ENCODE measurements at places on chromosomes 4 and X.

DNA sequence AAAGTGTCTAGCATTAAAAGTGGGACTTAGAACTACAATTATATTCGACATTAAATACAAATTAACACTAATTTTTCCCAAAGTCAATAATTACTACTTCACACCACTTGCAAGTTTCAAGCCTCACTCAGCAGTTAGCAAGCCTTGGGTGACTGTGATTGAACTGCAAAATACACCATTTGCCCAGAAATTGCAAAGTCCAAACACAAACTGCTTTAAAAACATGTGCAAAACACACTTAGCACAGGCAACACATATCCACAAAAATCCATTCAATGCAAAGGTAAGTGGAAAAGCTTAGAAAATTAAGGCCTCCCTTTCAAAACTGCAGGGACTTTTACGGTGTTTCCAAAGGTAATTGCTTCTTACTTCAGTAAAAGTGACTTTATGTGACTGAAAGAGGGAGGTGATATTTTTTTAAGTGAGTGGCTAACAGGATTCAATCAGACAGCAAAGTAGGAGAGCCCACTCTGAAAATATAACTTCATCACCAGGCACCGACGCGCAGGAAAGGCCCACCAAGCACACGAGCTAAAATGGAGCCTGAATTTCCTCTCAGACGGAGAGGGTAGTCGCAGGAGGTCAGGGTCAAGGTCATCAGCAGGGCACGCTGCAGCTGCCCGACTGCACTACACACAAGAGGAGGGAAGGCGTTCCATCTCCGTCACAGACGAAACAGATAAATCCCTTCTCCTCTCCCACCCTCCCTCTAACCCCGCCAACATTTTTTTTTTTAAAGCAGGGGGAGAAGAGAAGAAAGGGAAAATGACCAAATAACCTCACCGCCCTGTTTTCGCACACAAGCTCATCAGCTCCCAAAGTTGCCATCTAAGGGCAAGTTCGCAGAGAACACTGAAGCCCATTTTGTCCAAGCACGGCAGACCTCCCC, 3.1 kb downstream of the ZNF827 start:
- peak; percentile 73 for DNase-seq

DNA sequence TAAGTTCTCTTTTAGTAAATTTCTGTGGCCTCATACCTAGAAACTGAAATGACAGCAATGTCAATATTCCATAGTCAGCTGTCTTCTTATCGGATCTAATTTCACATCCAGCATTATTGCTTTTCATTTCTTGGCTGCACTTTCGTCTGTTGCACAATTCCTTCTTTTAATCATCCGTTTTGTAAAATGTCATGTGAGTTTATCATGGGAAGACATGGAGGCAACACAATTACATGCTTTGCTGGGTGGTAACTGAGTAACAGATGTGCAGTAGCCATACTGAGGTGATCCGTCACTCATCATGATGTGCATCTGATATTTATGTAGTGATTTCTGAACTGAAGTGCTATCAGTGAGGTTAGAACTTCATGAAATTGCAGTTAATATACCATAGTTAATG, 68.3 kb upstream of the SLC7A11 start:
- DNase-seq = no peak

- DNase-seq = no peak
Observed at GRCh38 chr4:156896527-156896926, 75.1 kb downstream of the PDGFC start.

DNA sequence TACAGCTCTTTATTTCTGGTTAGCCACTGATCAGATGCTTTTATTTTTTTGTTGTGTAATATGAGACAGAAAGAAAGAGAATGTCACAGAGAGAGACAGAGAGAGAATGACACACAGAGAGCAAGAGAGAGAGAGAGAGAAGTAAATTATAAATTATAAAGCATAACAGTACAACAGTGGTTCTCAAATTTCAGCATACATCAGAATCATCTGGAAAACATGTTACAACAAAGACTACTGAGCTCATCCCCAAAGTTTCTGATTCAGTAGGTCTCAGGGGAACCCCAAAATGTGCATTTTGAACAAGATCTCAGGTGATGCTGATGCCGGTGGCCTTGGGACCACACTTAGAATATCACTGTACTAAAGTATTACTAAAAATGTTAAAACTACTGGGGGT, 245.8 kb upstream of the DIAPH2 start:
- DNase-seq = no peak

- DNase-seq = no peak
Observed at GRCh38 chr4:157013656-157014055, 42.1 kb upstream of the PDGFC start.

DNA sequence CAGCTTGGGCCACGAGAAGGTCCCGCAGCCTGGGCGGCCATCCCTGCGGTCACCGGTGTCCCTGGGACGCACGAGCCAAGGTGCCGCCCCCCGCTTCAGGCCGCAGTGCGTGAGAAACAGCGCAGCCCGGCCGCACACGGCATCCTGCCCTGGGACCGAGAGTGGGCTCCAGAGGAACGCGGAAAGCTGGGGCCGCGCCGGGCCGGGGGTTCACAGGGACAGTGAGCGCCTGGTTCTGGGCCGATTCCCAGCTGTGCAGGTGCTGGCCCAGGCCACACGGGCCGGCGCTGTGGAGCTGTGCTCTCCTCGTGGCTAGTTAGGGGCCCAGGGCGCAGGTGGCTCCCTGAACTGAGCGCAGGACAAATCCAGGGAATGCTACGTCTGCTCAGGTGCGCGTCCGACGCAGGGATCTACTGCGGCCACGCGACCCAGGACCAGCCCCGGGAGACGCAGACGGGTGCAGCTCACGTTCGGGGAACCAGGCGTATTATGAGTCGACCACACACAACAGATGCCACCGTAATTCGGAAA, 25.8 kb upstream of the GTPBP6 start:
- peak; percentile 45 for DNase-seq

DNA sequence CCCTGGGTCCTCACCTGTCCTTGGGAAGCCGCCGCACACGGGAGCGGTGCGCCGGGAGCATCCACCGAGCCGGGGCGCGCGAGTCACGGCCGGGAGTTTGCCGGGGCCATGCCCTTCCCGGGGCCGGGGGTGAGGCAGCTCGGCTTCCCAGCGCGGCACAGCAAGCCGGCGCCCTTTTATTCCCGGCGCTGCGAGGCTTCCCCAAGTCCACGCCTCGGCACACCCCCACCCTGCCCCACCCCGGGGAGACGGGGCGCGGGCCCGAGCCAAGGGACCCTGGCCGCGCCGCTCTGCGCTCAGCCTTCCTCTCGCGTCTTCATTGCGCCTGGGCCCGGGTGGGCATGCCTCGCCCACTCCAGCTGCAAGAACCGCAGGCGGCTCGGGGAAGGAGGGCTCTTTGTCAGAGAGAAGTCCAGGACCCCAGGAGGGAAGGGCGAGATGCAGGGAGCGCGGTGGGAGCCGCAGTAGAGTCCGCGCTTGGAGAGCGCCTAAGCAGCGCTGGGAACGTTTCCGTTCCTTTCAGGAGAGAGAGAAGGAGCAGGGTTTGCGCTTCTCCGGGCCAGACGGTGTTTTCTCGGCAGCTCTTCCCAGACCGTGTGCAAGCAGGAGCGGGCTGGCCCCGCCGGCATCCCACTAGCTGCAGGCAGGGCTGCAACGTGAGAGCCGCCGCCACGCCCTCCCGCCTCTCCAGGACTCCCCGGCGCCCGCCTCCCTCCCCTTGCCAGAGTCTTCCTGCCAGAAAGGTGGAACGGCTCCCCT, at the start of gene MXRA5:
TSS of gene MXRA5 (minus strand) at position 152 of the 759 bp plus-strand sequence. CDS start 2,819 bp downstream, outside the sequence.
- peak; percentile 74 for DNase-seq

GRCh38 chrX:107290019-107290418, 83.6 kb downstream of the DNAAF6 start:
- DNase-seq = no peak

GRCh38 chrX:29903360-29903759, 312.0 kb upstream of the MAGEB2 start:
- no peak for DNase-seq

GRCh38 chr4:7590189-7590588, 155.5 kb upstream of the PSAPL1 start:
- no peak for DNase-seq

DNA sequence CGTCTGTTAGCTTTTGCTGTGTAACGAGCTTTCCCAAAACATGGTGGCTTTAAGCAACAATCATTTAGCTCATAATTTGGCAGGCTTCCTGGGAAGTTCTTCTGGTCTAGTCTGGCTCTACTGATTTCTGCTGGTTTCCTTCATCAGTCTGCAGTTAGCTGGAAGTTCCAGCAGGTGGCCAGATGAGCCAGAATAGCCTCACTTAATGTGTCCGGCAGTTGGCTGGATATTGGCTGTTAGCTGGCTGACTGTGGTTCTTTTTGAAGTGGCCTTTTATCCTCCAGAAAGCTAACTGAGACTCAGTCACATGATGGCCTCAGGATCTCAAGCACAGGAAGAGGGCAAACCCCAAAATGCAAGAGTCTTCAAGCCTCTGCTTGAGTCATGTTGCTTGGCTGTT, 34.9 kb downstream of the FTHL17 start:
- no peak for DNase-seq

DNA sequence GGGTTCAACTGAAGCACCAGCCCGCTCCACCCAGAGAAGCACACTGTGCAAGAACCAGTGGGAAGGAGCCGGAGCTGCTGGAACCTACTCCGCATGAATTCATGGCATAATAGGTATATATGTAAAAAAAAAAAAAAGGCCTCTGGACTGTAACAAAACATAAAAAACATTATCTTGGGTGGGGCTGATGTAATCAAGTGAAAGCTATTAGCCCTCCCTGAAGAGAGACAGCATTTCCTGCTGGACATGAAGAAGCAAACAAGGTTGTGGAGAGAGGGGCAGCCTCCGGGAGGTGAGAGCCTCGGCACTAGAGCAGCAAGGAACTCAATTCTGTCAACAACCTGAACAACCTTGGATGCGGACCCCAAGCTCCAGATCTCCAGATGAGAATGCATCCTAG, 50.7 kb downstream of the PLAC1 start:
- DNase-seq = no peak

DNA sequence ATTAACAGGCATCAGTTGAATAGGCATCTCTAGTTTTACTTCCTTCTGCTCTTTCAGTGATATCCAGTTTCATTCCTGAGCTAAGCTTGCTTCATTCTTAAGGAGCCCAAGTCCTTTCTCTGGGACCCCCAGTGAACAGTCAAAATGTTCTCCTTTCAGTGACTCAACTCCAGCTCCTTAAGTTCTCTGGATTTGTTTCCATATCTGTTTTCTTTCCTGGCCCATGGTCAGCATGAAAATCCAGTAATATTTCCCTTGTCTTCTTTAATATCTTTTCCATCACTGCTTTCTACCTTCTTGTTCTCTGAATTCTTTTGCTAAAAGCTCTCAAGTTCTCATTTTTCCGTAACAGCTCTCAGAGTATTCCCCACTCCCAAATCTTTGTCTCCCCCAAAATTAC, 25.5 kb downstream of the ADGRL3 start:
- no peak for DNase-seq

GRCh38 chr4:814312-814850, 11.5 kb downstream of the CPLX1 start:
- DNase-seq = no peak

DNA sequence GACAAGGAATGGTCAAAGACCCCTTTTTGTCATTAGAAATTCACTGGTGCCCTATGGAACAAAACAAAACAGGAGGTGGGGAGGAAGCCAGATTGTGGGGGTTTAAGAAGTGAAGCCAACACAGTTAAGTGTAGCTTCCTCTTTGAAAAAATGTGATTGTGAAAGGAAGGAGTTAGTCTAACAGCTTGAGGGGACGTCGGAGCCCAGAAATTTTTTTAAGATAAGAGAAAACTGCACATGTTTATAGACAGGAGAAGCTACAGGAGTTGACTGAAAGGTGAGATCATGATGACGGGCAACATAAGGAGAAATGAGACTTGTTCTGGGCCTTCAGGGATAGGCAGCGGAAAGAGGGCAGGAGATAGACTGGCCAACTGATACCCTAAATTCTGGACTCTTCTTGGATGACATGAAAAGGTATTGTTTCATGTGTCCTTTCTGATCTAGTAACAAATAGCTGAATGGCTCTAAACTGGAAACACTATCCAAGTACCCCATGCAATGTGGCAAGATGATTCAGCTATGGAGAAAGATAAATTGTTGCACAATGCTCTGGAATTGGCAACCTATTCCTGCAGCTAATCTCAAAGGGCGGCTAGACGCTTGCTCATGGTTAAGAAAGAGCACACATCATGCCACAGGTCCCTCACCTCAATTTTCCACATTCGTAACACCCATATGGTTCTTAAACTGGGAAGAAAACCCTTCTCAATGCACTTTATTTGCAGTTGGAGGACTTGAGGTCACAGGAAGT, 3.7 kb upstream of the HDAC8 start:
- no peak for DNase-seq

- no peak for DNase-seq
Observed at GRCh38 chr4:146333895-146334262, 119.5 kb downstream of the REELD1 start.

GRCh38 chr4:121376097-121376496, 4.7 kb downstream of the QRFPR start:
- DNase-seq = no peak

DNA sequence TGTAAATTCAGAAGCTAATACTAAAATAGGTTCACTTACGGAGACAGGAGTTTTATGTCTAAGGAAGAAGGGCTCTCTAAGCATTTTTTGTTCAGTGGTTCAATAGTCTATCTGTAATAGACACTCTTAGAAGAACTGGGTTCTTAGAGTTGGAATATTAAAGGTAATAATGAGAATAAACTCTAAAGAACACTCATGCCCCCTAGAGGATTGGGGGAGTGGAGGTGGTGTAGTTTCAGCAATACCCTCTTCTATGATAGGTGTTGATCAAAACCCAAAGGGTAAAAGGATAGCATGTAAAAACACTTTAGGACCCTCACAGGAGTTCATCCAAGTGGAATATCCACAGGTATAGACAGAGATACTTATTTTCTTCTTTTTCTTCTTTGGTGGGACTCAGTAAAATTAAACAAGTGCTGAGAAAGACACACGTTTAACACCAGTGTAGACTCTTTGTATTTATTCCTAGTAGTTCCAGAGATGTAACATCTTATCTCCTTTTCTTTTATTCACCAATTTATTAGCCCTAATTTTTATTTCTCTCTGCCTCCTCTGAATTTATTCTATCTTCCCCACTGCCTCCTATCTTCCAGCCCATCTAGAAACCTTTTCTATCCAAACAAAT, 25.7 kb upstream of the MND1 start:
- DNase-seq = no peak

DNA sequence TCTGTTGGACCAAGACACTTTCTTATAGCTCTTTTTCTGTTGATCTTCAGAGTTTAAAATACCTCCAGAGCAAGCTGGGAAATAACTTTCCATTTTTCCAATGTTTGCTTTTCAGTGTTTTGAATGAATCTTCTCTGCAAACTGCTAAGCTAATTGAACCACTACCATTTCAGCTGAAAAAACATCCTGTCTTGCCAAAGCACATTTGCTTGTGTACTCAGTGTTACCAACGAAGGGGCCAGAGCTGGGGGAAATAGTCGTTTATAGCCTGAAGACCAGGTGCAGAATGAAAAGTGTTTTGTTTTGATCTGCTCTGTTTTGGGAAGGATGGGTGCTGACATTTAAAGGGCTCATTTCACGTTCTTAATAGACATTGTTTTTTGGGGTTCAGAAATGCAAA, 88.4 kb upstream of the CLNK start:
- no peak for DNase-seq
